Stimulated activated CD8-positive, alpha-beta memory T cell treated with anti-CD3 and anti-CD28 coated beads, Interleukin-12 subunit alpha, Interleukin-12 subunit beta, amount 100 ng/mL, for 1 hour (primary cell): ENCODE measurements at places on chromosomes 2 and 18.

DNA sequence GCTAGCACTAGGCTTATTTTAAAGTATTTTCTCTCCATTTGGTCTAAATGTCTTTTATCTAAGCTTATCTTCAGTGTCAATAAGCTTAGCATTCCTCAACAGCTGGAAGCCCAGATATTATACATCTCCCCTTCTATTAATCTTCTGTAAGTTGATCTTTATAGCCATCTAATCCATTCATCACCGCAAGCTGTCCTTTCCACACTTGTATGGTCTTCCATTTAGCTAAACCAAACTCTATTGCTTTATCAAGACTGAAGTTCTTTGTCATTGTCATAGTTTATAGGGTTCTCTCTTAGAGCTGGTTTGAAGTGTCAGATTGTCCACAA is 101.3 kb upstream of the GPR45 start:
- no peak for DNase-seq

DNA sequence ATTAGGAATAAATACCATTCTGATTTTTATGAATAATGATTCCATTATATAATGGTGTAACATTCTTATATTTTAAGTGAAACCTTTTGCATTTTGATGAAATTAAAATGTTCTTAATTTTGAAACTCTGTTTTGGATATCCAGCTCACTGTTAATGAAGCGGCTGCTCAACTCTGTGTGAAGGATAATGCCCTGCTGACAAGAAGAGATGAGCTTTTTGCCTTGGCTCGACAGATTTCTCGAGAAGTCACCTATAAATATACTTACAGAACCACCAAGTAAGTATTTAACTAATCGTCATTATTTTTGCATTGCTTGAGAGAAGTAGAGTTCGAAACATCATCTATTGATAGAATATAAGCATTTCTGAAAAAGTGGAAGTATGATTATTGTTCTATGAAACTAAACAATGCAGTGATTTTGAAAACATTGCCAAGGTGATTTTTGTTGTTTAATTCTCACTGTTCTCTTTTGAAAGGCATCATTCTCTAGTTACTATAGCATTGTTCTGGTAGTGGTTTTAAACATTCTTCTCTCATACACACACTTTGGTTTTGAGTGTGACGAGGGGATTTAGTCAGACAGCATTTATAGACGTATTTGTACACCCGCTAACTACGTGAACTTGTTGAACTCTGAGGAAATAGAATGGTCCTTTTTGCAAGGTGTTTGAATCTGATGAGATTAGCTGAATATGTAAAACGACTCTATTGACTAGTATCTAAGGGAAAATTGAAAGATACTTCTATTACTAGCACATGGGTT is 21.5 kb downstream of the NAB1 start:
- no peak for DNase-seq

- no peak for DNase-seq
Measured at GRCh38 chr18:3401669-3402620, 48.0 kb upstream of the TGIF1 start.

DNA sequence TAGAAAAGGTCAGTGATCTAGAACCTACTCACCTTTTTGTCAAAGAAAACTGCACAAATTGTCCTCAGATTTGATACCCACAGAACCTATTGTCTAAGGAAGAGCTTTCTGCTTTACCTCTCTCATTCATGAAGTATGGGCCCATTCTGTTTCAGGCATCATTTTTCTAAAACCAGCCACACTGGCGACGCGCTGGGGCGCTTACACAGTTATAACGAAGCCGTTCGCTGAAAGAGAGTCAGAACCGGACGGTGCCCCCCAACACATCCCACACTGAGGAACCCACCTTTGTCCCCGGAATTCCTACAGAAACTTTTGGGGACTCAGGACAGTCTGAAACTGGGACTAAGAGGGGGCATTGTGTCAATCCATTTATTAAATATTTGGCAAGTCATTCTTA is 206.3 kb upstream of the HAAO start:
- no peak for DNase-seq

DNA sequence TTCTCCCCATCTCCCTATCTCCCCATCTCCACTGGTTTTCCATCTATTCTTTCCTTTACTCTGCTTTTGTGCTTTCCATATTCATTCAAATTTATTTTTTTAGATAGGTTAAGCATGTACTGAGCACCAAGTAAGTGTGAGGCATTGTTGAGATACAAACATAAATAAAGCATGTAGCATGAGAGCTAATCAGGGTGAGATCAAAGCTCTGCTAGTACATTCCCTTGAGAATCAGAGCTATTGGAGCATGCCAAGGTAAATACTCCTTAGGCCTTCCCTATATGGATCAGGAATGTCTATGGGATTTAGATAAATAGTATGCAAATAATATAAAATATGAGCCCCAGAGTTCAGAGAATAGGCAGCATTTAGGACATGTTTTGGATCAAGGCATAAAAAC is 25.3 kb downstream of the BABAM2 start:
- DNase-seq = no peak
